Right hindlimb (tissue), 1 donor: ENCODE measurements at places on chromosomes 16 and 17.

DNA sequence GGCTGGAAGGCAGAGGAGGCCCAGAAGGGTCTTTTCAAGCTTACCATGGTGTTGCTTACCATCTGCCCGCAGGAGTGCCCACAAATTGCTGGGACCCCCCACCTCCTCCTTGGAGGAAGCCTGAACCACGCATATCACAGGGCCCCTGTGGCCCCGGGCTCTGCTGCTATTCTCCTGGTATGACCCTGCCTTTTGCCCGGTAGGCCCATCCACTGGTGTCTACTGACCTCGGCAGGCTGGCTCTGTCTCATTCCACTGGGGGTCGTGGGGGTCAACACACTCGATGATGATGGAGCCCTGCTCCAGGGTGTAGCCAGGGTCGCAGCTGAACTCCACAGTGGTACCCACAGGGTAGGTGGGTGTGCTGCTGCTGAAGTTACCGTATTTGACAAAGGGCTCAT is 8.2 kb upstream of the PHF12 start:
- DNase-seq: no peak

GRCh38 chr17:83127431-83128160 is 48.2 kb downstream of the METRNL start:
- DNase-seq: peak; percentile 11

DNA sequence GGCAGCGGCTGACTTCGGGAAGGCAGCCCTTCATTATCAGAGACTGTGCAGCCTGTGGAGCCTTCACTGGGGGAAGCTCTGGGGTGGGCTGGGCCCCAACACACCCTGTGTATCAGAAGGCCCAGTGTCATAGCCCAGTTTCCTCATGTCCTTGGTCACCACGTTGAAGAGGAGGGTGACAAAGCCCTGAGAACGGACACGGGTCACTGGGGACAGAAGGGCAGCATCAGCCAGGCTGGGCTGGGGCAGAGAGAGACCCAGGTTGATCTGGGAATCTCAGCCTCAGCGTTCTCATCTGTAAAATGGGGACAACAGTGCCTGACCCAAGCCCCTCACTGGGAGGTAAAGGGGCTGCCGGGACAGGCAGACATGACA is 19.3 kb downstream of the B9D1 start:
- DNase-seq: peak; percentile 16

DNA sequence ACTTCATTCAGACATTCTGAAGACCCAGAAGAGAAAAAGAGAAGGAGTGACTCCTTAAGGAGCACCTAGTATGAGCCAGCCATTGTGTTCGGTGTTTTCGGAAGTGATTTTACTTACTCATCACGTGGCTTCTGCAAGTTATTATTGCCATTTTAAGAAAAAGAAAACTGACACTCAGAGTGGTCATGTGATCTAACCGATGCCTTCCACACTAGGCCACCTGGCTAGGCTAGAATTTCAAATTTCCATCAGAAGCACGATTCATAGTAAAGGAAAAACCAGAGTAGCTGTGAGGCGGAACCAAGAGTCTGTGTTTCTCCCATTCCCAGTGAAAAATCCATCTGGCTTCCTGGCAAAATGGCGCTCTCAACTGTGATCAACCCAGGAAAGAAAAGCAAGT is 32.0 kb downstream of the GTF3C1 start:
- no peak for DNase-seq

DNA sequence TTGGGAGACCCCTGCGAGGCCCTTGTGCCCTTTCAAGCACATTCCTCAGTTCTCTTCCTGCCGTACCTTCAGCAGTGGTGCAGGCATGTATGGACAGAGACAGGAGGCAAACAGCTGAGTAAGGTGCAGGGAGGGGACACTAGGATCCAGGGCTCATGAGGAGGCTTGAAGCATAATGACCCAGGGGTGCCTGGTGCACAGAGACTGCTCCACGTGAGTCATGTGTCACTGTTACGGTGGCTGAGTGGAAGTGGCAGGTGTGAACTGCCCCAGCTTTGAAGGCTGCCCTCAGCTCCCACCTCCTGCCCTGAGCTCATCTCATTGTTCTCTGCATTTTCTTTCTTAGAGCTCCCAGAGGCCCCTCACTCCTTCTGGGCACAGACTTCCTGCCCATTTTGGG is 124.8 kb downstream of the NTN1 start:
- DNase-seq: no peak

GRCh38 chr16:1413684-1414531 is 596 bp downstream of the UNKL start:
- DNase-seq: peak; percentile 58

DNA sequence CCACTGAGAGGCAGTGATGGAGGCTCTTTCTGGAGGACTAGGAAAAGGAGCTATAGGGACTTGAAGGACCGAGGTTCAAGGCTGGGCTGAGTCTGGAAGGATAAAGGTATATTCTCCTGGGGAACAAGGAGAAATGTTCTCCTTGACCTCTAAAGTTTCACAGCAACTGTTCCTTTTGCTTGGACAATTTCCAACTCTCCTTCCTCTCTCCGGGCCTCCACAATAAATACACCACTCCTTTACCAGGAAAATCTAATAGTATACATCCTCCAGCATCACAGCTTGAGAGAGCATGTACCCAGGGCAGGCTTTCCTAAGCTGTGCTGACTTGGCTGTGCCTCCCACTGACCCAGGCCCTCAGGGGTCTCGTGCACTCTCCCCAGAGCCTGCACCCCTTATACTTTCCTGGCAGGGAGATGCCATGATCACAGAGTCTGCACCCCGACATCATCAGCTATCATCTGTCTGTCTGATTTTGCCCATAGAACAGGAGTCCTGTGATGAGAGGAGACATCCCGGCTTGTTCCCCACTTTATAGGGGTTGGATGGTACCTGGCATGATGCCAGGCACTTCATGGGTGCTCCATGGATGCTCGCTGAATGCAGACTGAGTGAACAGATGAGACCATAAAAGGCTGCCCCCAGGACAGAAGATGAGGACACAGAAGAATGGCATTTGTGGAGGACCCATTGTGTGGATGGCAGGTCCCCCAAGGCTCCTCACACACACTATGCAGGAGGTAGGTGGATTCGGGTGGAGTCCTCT is 582.6 kb upstream of the CDH5 start:
- DNase-seq: no peak

- no peak for DNase-seq
Measured at GRCh38 chr17:70597774-70598173, 428.4 kb downstream of the KCNJ2 start.
